BJ (cell line): ENCODE measurements at places on chromosomes 12 and 14.
A peak's percentile ranks its signal among the peaks of the same experiment; 100 is the strongest.

DNA sequence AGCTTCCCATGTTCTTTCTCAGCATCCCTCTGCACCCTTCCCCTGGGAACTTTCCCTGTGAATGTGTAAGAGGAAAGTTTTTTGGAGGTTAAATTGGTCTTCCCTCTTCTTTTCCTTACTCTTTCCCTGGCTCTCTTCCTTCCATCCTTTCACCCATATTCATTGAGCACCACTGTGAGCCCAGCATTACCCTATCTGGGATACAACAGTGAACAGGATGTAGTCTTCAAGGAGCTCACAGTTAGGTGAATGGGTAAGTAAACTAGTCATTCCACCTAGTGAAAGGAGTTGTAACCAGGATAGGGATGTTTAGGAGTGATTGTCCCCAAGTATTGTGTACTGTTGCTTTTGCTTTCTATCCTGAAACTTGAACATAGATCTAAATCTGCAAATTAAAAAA lies 123.8 kb downstream of the MYRFL start:
- no peak for DNase-seq

GRCh38 chr14:30005114-30005808 lies 77.6 kb upstream of the PRKD1 start:
- peak; percentile 23 for DNase-seq

DNA sequence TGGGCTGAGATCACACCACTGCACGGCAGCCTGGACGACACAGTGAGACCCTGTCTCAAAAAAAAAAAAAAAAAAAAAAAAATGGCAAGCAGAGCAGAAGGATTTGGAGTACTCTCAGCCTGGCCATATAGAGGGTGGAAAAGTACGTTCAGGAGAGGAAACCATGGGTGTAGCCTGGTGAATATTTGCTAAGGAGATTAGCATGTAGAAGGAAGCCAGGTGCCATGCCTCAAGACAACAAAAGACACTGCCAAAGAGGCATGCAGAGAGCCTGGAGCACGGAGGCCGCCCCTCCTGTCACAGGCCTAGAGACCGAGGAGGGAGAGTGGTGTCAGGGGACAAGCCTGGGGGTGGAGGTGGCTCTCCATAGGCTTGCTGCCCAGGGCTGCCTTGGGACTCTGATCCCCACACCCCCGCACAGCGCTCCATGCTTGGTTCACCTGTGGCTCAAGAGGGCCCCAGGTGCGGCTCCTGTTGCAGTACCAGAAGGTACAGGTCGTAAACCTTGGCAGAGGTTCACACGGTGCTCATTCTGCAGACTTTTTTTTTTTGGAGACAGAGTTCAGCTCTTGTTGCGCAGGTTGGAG lies 27.9 kb upstream of the DEGS2 start:
- no peak for DNase-seq

DNA sequence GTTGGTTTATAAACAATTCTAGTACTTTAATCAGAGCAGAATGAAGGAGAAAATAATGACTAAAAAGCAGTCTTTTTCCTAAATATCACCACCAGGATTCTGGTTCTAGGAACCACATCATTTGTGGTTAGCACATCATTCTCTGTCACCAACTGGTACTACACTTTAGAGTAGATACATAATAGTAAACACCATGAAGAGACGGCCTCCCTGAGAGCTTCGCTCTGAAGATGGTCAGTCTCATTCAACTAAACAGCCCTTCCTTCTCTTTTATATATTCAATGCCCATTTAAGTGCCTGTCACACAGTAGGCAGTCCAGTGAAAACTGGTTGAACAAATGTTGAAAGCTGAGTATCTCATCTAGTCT lies 10.9 kb downstream of the SLC38A2 start:
- no peak for DNase-seq

DNA sequence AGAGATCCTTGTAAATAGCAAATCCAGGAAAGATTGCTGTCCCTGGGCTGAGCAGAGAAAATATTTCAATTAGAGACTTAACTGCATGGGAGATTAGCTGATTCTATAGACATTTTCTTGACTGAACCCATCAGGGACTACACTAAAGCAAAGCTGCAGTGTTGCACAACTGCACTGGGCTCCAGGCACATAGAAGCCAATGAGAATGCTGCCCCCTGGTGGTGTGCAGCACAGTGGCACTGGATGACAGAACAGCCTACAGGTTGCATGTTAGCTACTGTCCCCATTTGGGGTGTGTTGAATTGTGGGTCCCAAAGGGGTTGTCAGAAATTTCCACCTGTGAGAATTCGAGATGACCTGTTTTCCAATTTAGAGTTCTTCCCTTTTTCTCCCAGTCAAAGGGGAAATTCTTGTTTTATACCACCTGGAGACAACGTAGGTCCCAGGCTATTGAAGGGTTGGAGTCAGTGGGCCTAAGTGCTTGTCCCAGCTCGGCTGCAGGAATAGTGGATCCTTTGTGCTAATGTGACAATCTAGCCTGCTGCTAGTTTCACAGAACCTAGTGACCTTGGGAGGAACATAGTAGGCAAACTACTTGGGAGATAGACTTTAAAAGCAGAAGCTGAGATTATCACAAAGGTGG lies 114.7 kb downstream of the SLC8A3 start:
- no peak for DNase-seq

- no peak for DNase-seq
These were observed 41.2 kb downstream of the SH2B3 start for GRCh38 chr12:111446631-111447570.

DNA sequence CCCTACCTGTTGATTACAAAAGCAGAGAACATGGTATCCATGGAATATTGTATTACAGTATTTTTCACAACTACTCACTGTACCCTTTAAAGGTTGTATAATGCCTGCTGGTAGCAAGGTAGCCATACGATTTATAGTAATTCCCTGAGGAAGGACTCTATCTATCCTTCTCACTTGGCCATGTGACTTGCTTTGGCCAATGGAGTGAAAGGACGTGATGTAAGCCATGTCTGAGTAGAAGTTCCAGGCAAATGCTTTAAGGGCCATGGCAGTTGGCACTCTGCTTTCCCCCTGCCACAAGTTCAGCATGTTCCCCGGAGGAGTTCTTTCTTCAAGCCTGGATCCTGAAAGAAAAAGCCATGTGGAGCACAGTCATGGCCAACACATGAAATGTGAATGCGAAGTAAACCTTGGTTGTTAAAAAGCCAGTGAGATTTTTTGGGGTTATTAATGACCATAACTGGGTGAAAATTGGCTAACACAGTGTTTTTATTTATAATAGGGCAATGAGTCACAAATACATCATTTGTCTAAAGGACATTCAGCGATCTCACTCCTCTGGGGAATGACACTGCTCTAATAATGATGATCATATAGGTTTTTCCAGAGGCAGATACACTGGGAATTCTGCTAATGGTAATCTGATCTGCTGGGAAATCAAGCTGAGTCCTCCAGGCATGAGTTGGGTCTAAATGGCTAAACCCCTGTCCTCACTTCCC lies 67.4 kb upstream of the SLC38A2 start:
- DNase-seq: no peak

DNA sequence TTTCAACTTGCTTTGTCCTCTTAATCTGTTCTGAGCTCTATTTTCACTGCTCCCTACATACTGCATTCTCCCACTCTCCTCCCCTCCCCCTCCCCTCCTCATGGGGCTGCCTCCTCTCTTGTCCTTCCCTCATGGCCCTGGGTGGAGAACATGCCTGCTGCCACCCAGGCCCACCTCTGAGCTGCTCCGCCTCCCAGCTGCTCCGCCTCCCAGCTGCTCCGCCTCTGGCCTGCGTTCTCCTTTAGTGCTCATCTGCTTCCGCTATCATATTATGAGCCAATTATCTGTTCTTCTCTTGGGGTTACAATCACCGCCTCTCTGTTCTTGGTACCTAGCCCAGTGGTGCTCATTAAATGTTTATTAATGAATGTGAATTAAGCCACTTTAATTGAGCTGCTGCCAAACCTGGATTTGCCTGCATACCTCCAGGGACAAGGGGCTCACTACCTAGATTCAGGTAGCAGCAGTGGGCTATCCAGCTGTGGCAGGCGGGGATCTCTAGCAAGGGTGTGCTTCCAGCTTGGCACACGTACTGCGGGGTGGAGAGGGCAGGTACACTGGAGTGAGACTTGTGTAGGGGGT lies 32.0 kb upstream of the FAM181A start:
- no peak for DNase-seq

DNA sequence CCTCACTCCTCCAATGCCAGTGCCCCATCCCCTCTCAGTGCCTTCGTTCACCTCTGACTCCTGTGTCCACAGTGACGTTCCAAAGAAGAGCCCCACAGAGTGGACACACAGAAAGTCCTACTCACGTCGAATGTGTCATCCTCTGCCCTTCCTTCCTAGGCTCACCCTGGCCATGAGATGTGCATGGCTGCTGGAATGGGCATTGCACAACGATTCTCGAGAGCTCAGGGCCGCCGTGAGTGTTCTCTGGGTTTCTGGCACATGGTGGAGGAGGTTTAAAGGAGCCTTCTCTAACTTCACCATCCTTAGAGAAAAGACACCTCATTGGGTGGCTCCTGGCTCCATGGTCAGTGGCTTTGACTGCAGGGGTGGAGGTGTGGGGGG lies 12.8 kb upstream of the CEP170B start:
- no peak for DNase-seq

DNA sequence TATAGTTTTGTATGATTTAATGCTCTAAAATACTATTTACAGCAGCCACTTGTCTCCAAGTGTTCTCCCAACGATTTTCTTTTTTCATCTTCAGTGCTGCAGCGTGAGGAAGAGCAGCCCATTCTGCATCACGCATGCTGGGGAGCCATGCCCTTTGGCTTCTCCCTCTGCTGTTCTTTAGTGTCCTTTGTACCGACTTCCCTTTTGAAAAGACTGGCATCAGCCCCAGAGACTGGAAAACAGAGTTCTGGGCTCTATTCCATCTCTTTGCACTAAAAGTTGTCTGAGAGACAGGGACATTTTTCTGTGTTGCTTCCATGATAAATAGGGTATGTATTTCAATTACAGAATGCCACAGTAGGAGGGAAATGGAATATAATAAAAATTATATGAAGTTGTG lies 105.1 kb downstream of the RERG start:
- no peak for DNase-seq

GRCh38 chr14:51341338-51341737 lies 101.3 kb downstream of the TMX1 start:
- DNase-seq: no peak

DNA sequence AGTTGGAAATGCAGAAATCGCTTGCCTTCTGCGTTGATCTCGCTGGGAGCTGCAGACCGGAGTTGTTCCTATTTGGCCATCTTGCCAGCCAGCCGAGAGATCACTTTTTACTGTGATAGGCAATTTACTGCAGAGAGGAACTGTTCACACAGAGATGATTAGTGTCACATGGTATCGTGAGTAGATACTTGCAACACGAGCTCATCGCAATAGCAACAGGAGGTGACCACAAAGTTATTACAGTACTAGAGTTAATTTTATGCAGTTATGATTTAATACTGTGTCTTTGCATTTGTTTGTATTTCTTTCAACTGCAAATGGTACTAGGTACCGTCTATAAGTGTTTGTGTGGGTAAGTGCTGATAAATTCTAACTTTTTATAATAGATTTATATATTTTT lies 27.8 kb downstream of the NOPCHAP1 start:
- DNase-seq: no peak

DNA sequence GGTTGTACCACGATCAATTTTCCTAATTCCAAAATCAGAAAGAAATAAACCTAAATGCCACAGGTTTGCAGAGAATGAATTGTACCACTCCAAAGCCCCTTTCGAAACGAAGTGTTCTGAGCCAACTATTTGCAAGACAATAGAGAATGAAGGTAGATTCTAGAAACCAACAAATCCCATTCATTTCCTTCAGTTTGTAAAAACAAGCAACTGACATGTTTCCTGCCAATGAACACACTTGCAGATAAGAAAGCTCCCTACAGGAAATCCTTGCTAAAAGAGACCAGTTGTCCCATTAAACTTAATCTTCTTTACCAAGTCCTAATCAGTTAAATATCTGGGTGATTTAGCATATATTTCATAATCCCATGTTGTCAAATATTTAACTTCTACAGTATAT lies 198.4 kb upstream of the FOXN3 start:
- DNase-seq: no peak

DNA sequence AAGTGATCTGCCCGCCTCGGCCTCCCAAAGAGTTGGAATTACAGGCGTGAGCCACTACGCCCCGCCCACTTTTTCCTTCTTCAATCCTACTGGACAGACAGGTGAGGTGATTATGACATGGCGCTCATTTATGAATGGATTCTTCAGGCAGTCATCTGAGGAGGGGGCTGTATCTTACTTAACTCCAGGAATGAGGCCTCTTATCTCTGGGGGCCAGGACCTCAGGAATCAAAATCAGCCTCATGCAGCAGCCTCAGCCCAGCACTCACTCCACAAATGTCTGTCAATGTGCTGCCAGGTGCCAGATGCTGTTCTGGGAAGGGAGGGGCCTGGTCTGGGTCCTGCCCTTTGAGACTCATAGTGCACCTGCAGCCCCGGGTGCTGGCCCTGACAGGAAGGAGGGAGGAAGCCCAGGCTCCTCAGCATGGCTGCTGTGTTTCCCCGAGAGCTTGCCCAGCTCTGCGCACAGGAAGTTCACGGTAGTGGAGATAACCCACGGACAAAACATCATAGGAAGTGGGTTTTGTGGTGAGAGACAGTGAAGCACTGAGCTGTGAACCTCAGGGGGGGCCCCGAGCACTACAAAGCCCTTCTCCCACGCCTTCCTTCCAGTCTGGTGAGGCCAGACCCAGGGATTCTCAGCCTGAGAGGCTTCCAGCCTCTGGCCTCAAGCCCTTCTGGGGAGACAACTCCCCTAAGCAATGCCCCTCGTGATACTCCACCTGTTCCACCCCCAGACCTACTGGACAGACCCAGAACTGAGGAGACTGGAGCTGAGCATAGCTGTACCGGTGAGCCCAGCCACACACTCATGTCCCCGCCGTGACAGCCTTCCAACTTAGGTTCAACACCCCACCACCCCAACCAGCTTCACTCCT lies 22.3 kb downstream of the GALNT6 start:
- DNase-seq: no peak

- no peak for DNase-seq
These were observed 71.2 kb upstream of the COCH start for GRCh38 chr14:30803185-30803584.

GRCh38 chr14:39939023-39939422 lies 506.8 kb upstream of the FBXO33 start:
- no peak for DNase-seq

DNA sequence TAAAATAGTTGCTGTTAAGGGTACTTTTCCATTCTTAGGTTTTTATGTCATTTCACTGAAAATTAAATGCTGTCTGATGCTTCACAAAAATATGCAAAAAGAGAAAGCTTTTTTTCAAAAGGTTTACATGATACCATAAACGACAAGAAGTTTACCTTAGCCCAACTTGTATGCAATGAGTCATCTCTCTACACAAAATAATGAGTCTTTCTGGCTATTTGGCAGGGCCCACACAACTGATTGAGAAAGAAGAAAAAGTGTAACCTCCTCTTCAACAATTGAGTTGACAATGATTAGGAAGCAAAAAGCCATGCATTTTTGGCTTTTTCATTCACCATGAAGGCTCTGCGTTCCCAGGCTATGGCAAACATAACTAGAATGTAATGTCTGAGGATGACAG lies 165.4 kb upstream of the CPNE8 start:
- no peak for DNase-seq

DNA sequence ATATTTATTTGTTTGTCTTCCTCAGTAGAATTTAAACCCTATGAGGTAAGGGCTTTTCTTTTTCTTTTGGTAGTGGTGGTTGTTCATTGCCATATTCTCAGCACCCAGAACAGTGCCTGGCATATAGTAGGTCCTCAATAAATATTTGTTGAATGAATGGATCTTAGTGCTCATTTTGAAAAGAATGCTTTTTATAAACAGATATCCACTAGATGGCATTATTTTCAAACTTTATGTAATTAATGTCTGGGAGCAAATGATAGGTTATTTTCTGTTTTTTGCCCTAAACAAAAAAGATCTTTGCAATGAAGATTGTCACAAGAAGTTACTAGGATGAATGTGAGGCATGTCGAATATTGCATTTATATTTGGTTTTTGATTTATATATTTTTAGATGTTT lies 64.1 kb downstream of the RAD51B start:
- DNase-seq: no peak
